Thyroid gland (tissue), 4 donors: ENCODE measurements at places on chromosomes 5 and 9.

GRCh38 chr5:67299231-67299735 is 102.7 kb upstream of the CD180 start:
- H3K4me3 ChIP-seq, result no peak overlapping the region
- H3K36me3 ChIP-seq, result no peaks in the 10 kb centered on the region
- H3K4me1 ChIP-seq, result peaks cover 5% of the 10 kb centered on the region
- no peak for DNase-seq
- H3K27me3 ChIP-seq, result no peaks in the 10 kb centered on the region

GRCh38 chr5:75670577-75670976 is 46.7 kb downstream of the POC5 start:
- H3K4me3 ChIP-seq, result no peak overlapping the region
- H3K4me1 ChIP-seq, result peaks cover 5% of the 10 kb centered on the region
- no peaks in the 10 kb centered on the region for H3K27me3 ChIP-seq

- DNase-seq, result no peak
- H3K4me3 ChIP-seq, result no peak overlapping the region
- H3K27ac ChIP-seq, result no peak overlapping the region
- no peaks in the 10 kb centered on the region for H3K36me3 ChIP-seq
- no peaks in the 10 kb centered on the region for H3K27me3 ChIP-seq
Measured at GRCh38 chr9:71630377-71630995, 137.8 kb downstream of the CEMIP2 start.

DNA sequence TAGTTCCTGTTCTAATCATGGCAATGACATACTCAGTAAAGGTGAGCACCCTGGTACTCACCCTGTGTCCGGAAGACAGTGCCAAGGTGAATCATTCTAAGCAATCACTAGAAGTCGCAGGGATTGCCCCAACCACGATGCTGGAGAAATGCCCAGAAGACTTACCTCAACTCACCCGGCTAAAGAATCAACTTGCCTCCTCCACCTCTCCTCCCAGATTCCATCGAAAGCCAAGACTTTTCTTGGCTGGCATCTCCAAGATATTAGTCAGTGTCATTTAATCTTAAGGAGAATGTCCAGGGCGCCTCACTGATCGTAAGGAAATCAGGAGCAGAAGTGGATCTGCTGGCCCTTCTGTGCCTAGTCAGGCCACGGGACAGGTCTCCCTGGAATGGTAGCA is 204.9 kb downstream of the ERCC6L2 start:
- H3K27ac ChIP-seq, result no peak overlapping the region
- H3K27me3 ChIP-seq, result no peaks in the 10 kb centered on the region
- H3K4me3 ChIP-seq, result no peak overlapping the region
- no peaks in the 10 kb centered on the region for H3K4me1 ChIP-seq

GRCh38 chr5:78760770-78761169 is 112.2 kb upstream of the LHFPL2 start:
- no peak overlapping the region for H3K4me3 ChIP-seq
- no peak overlapping the region for H3K27ac ChIP-seq
- no peaks in the 10 kb centered on the region for H3K36me3 ChIP-seq
- no peaks in the 10 kb centered on the region for H3K27me3 ChIP-seq
- no peak for DNase-seq
- no peaks in the 10 kb centered on the region for H3K4me1 ChIP-seq

DNA sequence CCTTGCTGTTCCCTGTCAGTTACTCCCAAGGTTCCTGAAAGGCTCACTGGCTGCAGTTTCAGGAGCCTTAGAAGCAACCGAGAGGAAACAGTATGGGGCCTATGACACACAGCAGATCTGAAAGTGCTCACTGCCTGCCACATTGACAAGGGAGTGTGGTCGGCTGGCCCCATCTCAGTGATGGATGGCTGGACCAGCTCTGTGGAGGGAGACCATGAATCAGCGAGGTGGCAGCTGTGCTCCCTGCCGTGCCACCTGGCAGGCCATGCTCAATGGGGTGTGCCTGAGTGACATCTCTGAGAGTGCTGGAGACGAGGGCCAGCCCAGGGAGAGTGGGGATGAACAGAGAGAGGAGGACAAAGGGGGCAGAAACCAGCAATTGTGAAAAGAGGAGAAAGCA is 49.1 kb downstream of the DOCK2 start:
- peak; percentile 13 for DNase-seq
- H3K4me3 ChIP-seq, result no peak overlapping the region
- H3K4me1 ChIP-seq, result no peaks in the 10 kb centered on the region
- no peaks in the 10 kb centered on the region for H3K36me3 ChIP-seq
- H3K27ac ChIP-seq, result no peak overlapping the region
